ENCODE measurements at places on chromosomes 16 and 17. TPM values are rescaled to one million over a fixed set of nuclear protein-coding genes. Genes with fewer than 3 reads are reported as not detected.

DNA sequence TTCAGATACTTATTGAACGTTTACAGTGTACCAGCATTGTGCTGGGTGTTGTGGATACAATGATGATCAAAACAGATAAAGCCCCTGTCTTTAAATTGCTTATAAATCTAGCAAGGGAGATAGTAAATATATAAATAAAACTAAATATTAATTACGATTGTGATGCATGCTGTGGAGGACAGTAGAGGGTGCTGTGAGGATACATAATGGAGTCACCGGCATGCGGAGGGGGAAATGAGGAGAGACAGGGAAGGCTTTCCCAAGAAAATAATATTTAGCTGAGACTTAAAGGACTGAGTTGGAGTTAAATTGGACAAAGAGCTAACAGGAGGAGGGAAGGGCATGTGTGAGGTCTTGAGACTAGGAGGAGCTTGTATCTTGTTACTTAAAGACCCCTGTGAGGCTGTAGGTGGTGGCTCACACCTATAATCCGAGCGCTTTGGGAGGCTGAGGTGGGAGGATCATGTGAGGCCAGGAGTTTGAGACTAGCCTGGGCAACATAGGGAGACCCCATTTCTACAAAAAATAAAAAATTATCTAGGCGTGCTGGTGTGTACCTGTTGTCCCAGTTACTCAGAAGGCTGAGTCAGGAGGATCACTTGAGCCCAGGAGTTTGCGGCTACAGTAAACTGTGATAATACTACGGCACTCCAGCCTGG, 2.4 kb downstream of the DHRS7B start:
- no peak for DNase-seq

GRCh38 chr17:48611681-48612455, 1.1 kb upstream of the HOXB7 start:
- DNase-seq = no peak

DNA sequence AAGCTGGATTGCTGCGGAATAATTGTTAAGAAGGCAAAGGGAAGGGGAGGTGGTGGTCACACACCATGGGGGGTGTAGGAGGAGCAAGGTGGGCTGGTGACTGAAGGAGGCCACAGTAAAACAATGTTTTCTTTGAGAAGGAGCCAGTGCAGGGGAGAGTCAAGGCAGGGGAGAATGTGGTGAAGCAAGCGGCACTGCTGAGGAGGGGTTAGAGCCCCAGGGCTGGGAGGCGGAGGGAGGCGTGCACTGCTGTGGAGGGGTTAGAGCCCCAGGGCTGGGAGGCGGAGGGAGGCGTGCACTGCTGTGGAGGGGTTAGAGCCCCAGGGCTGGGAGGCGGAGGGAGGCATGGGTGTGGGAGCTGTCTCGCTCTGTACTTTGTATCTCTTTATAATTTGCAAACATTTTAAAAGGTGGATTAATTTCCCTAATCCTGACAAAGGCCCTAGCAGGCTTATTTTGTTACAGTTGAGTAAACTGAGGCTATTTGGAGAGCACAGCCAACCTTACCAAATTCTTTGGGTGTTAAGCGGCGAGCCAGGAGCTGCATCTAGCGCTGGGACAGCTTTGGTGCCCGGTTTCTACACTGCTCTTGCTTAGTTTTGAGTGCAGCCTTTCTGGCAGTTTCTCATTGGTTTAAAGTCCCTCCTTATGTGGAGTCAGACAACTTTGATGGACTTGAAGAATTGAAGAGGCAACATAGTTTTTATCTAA, 20.9 kb downstream of the RPTOR start:
- DNase-seq = no peak

GRCh38 chr16:89588413-89589109, 13.0 kb downstream of the CPNE7 start:
- no peak for DNase-seq

GRCh38 chr17:80395402-80396151, 19.4 kb upstream of the ENDOV start:
- no peak for DNase-seq

FOXJ1 gene
- total RNA-seq = not detected

PTGES3L gene
- total RNA-seq = 50.6 TPM
